Nephron progenitor cell (in vitro differentiated cells): ENCODE measurements at places on chromosomes 1 and 21.

DNA sequence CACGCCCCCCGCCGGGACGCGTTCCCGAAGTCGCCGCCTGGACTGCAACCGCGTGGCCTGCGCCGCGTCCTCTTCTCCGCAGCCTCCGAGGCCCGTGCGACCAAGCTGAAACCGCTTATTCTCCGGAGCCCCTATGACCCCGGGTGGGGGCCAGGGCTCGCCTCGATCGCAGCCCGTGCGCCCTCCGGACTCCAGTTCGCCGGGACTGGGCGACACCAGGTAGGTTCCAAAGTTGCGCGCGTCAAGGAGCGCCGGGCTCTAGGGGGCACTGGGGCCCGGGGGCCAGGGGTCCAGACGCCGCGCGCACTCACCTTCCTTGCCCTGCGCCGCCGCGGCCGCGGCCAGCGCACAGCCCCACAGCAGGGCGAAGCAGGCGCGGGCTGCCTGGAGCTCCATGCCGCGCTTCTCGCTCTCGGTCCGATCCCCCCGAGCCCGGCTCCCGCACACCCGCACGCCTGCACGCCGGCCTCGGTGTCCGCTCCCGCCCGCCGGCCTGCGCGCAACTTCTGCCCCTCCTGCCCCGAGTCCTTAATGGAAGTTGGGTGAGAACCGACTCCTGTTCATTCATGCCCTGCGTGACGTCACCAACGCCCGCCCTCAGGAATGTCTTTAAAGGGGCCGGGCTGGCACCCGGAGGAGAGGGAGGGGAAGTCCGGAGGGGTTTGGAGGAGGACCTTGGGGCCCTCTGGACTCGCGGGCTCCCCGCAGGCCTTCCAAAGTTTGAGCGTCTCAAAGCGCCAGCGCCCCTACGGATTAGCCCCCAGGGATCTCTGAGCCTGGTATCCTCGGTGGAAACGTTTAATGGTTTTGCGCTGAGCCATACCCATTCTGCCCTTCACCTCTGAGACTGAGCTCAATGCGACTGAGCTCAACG lies at the start of gene EPHA2:
Gene EPHA2, minus strand, starts transcription at position 533 of the 874 bp plus-strand sequence. Its CDS starts 137 bp downstream, at position 396.
- peak; percentile 94 for DNase-seq

DNA sequence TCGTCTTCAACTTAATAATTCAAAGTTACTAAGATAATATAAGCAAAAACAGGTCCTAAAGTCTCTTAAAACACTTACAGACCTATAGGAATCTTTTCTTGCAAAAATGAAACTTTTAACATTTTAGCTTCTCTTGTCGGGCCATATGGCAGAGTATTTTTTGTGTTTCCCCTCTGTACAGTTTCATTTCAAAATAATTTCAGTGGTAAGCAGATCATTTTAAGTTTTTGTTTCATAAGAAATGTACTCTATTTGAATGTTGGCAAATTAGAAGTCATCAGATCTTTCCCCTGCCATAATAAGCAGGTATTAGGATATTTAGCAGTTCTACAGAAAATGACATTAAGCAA lies 37.9 kb downstream of the RGL1 start:
- no peak for DNase-seq

DNA sequence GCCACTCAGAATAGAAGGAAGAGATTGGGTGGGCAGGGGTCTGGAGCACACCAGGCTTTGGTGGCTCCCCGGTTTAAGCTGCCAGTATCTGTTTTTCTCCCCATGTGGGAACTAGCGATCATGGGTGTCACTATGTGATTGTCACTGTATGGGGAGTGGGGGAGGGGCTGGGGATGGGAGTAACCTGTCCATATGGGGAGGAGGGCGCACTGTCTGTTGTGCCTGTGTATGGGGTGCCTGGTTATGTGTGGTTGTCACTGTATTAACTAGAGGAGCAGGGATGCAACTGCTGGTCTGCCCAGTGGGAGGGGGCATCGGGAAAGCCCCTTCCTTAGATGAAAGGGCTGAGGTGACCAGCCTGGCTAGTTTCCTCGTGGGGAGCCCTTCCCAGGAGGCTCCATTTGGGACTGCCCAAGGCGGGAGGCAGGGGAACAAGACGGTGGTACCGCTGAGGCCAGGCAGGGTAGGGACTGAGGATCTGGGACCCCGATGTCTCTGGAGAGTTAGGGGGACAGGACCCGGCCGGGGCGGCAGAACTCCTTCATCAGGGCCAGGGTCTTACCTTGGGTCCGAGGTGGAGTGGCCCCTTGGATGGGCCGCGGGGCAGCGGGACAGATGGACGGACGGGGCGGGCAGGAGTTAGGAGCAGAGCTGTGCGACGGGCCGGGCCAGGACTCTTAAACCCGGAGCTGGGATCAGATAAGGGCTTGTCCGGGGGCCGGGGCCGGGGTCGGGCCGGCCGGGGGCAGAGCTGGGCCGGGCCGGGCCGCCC lies at the start of gene KCNJ10:
Gene KCNJ10, minus strand, starts transcription at position 701 of the 772 bp plus-strand sequence. CDS start 27,628 bp downstream, outside the sequence.
- DNase-seq = no peak

DNA sequence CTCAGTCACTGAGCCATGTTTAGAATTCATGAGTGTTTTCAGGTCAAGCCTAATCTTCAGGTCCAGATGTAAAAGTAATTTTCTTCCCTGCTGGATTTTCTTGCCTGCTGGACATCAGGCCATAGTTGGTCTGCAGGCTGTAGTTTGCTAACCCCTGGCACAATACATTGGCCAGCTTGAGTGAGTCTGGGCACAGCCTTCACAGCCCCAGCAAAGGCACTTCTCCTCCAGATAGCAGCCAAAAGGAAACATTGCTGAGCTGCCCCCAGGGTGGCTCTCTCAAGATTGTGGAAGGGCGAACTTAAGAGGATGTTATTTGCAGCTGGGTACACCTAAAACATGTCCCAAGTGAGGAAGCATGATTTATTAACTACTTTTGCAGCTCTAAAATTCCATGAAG lies 126.8 kb downstream of the PIK3R3 start:
- no peak for DNase-seq

DNA sequence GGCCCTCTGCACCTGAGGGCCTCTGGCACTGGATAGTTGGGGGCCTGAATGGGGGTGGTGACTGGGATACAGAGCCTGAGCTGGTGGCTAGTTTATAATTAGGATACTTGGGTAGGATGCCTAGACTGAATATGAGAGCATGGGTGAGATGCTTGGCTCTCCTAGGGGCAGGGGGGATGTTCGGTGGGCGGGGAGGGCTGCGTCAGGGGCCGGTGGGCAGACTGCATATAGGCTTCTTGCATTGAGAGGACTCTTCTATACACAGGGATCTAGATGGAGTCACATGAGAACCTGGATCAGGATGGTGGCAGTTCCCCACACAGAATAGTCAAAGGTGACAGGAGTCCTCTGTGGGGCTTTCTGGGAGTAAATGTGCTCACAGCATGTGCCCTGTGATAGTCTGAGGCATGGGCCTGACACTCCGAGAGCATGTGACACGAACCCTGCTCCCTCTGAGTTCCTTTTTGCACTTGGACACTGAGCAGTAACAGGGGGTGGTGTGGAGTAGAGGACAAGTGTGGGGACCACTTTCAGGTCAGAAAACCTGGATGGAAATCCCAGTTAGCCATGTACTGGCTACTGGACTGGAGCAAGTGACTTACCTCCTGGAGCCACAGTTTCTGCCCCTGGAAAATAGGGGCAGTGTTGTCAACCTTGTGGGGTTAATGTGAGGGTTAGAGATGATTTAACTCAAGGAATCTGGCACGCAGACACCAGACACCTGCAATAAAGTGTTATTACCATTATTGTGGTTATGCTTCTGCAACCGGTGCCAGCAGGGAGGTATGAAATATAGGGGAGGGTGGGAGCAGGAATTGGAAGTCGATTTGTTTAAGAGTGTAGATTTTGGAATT lies 2.2 kb downstream of the MAP7D1 start:
- DNase-seq = no peak

DNA sequence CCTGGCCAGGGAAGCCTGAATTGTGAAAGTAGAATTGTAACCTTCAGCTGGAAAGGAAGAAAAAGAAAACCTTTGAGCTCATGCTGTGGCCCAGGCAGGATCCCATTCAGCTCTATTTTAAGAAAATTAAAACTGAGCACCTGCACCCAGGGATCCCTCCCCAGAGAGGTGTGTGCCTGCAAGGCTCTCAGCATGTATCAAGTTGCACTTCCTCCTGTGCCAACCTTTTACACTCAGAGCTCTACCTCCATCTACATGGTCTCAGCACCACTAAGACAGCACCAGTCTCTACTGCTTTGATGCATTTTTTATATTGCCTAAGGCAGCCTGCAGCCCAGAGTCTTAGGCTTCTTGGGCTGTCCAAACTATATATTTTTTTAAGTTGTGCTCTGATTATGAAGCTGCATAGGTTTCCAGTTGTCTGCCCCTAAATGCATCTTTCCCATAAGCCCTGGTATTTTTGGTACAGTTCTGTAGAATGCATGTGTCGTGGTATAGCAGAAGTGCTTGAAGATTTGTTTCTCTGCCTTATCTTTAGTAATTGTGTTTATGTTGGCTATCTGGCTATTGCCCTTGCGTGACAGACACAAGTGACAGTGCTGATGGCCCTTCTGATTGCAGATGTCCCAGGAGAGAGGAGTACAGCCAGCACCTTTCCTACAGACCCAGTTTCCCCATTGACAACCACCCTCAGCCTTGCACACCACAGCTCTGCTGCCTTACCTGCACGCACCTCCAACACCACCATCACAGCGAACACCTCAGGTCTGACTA lies 63.1 kb downstream of the PTPRC start:
- no peak for DNase-seq

GRCh38 chr1:51237351-51238033 lies 1.4 kb downstream of the RNF11 start:
- DNase-seq = no peak
